ENCODE measurements at places on chromosomes 2 and 18.

DNA sequence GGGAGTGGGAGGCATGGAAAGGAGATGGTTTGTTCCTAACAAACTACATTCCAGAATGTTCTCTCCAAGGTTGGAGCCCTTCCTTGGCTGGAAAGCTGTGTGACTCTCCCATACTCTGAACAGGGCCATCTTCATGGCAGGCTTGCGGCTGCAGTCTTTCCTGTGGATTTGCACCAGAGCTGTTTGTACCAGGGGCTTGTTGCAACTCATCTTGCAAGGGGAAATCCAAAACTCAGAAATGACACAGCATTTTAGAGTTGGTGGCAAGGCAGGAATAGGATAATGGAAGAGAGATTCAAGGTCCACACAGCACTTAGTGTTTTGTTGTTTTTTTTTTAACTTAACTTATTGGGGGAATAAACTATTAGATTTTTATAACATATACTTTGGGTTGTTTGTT, 73.7 kb upstream of the ZNF516 start:
- no peak for DNase-seq

- DNase-seq = no peak
Observed at GRCh38 chr2:229925201-229925600, 2.9 kb downstream of the FBXO36 start.

- DNase-seq = no peak
Observed at GRCh38 chr2:32798829-32799228, 147.9 kb upstream of the LTBP1 start.

DNA sequence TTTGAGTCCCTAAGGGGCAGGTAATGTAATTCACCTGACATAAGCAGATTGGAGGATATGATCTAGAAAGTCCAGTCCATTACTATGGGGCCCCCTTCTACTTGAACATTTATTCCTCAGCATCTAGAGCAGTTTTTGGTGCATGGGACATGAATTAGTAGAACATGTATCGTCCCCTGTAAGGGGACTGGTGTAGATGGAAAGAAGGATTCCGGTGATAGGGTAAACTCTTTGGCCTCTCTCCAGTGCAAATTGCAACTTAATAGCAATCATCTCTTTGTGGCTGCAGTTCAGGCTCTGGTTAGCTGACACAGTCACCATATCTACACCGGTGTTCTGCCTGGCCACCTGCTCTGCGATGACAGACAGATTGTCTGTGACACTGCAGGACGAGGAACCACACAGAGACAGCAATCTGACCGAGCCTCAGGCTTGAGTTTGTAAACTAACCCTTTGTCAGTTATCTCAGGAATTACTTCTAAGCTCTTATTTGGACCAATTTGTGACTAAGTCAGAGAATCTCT, 6.4 kb upstream of the SLC8A1 start:
- no peak for DNase-seq

- no peak for DNase-seq
Observed at GRCh38 chr2:176821350-176821749, 391.2 kb upstream of the HNRNPA3 start.

GRCh38 chr2:238897911-238898311, 50.0 kb downstream of the TWIST2 start:
- no peak for DNase-seq

- DNase-seq = no peak
Observed at GRCh38 chr2:102200539-102200938, 13.7 kb downstream of the IL1RL2 start.

DNA sequence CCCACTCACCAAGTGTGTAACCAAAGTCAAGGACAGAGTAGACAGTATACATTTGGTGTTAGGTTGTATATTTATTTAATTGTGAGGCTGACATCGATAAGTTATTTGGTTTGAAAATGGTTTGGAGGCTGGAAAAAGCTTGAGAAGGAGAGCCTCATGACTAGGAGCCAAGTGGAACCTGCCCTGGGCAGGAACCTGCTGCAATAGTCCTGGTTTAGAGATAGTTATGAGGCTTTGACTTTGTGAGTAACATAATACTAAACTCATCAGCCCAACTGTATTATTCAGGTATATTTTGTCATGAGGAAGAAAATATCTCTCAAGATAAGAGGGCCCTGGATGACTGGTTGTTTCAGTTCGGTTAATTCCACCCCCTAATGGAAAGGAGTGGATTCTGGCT, 234.3 kb upstream of the CYRIA start:
- DNase-seq = no peak

DNA sequence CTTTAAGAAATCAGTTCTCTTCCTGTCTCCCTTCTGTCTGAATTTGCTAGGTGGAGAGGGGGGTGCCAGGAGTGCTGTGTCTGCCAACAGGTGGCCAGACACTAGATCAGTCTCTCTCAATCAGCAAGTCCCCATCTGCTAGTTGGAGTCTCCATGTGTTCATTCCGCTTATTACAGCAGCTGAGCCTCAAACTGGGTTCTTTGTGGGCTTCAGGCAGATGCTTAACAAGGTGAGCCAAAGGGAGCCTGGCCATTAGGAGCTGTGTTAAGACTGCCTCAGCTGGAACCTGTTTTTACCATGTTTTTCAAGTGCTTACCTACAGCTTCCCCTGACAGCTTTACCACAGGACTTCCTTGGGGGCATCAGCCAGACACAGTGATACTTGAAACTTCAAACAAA, 401.9 kb downstream of the LRP1B start:
- no peak for DNase-seq

DNA sequence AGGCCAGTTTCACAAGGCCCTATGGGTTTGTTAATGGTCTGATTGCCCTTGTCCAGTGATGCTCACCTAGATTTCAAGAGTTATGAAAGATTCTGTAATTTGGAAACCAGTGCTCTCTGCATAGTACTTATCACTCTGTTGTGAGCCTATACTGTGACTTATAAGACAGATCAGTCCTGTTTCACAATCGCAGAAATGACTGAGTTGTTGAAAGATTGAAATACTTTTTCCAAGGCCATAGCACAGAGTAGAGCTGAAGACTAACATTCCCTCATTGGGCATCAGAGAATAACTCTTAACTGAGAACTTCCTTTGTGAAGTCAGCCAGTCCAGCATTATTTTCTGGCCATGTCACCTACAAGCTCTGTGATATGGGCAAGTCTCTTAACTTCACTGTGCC, 44.0 kb downstream of the CCDC85A start:
- DNase-seq = no peak

DNA sequence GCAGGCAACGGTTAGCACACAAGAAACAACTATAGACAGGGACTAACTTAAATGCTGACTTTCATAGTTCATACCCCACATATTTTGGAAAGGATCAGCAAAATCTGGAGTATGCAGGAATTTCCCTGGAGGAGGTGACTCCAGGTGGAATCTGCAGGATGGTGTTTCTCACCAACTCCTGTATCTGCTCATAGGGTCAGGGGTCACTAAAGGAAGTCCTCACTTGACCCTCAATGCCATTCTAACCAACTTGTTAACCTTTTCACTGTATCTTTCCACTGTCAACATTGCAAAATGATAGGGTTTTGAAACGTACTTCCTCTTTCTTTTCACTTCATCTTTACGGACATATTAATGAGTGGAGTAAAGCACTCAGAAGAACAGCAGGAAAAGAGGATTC, 207.0 kb upstream of the CXCR4 start:
- DNase-seq = no peak

DNA sequence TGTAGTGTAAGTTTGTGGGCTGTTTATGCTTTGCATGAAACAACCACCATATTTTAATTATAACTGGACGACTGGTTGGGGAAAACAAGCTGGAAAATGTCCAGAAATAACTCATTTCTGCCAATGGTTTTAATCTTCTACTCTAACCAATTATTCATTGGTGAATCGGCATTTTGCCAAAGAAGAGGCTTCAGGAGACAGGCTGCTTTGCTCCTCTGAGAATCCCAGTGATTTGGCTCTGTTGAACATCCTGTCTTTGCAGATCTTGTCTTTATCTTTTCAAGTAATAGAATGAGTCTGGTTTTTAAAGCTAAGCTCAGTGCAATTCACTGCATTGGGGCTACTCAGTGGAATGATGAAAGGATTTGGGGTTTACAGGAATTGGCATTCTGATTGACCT, 109.6 kb downstream of the APOB start:
- no peak for DNase-seq

GRCh38 chr2:168255103-168255502, 7.7 kb upstream of the STK39 start:
- no peak for DNase-seq

- DNase-seq = no peak
Observed at GRCh38 chr18:79395308-79395640, 456 bp upstream of the NFATC1 start.

DNA sequence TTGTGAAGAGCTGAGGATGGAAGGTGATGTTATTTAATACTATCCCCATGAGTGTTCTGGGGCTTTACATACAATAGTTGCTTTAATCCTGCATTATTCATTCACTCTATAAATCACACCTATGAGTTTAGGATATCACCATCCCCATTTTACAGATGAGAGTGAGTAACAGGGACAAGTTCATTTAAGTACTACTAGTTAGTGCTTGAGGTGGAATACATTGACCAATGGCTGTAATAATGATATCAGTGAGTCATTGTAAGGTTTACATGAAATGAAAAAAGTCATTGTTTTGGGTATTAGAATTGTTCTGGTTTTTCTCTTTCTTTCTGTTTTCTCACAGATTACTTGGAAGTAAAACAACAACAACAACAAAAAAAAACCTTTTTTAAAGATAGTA, 42.5 kb downstream of the TANC1 start:
- no peak for DNase-seq

DNA sequence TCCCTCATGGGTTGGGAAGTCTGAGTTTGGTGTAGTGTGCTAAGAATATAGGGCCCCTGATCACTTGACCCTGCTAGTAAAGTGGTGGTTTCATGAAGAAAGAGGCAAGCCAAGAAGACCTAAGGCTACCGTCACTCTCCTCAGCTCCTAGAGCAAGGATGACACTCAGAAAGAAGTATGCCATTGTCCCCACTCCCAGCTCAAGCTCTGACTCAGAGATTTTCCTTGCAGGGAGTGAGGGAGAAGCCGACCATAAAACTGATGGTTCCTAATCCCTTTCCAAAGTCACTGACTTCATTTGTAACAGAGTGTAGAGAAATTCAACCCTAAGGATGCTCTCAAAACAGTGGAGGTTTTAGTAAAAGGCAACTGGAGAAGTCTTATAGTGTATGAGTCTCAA, 80.9 kb downstream of the ICA1L start:
- DNase-seq = no peak

DNA sequence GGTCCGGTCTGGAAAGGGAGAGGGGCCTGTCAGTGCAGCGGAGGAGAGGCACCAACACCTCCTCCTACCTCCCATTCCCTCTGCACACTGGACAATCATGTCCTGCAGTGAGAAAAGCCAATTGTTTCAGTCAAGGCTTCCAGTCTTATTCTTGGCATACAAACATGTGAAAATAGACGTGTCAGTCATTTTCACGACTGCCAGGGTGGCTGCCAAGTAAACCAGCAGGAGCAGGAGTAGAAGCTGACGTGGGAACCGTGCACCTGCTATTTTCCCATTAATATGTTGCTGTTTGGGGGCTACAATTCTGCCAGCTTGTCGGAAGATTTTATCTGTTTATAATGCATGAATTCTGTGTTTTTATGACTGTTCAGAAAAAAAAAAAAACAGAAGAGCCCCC, 202.3 kb downstream of the SPP2 start:
- DNase-seq = no peak

GRCh38 chr18:76370201-76370600, 124.8 kb downstream of the ZNF516 start:
- DNase-seq = no peak

DNA sequence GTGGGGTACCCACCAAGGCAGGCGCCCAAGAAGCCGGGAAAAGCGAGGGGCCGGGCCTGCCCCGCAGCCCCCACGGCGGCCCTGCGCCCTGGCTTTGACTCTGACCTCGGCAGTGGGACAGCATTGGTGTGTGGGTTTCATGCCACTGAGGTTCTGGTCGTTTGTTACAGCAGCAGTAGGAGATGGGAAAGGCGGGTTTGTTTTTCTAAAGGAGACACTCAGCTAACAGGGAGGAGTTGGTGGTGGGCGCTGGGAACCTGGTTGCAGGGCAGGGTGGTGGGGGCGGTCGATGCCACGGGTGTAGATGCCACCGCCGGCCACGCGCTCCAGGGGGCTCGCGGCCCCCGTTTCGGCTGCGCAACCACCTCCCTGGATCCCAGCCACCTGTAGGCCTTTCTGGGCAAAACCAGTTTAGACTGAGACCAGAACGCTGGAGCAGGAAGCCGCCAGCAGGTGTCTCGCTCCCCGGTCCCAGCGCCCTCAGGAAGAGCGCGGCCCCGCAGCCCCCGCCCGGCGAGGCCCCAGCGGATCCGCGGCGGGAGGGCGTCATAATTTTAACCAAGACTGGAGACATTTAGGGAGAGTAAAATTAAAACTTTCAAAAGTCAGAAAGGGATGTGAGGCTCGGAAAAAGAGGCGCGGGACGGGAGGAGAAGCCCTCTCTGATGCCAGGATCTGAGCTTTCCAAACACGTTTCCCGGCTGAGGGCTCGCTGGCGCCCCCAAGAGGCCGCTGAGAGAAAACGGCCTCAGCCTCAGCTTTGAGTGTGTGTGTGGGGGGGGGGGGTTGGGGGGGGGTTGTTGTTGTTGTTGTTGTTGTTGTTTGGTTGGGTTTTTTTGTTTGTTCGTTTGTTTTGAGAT, 17.4 kb downstream of the CIDEA start:
- peak; percentile 61 for DNase-seq

- no peak for DNase-seq
Observed at GRCh38 chr2:108193251-108193650, 46.5 kb upstream of the SULT1C3 start.

DNA sequence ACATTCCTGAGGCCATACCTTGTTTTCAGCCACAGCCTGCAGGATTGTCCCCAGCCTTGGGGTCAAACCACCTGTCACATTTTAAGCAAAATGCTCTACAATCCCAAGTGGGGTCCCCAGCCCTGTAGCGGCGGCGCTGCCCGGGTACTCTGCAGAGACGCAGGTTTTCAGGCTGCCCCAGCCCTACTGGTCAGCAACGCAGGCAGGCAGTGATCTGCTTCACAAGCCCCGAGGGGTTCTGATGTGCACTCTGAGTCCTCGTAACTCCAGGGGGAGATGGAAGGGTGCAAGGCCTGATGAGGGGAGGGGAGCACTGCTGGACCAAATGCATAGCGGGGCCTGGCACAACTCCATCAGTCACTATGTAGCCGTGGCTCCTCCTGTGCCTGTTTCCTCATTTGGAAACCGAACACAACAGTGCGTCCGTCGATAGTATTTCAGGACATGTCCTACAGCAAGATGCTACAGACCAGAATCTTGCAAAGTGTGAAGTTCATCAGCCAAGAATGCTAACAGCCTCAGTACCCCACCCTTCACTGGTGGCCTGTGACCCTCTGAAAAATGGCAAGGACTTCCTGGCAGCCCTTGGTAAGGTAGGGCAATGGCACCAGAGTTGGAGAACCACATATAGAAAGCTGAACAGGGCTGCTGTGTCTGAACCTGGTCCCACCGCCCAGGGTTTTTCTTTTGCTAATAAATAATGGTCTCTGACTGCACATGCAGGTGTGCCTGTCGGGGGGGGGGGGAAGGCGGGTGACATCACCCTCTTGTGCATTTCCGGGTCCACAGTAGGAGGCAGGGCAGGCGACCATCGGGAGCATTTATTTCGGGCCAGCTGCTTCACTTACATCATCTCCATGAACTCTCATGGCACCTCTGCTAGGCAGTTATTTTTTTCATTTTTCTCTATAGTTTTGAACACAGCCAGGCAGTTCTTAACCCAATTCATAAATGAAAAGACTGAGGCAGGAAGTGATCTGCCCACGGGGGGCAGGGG, 50.6 kb upstream of the TFCP2L1 start:
- DNase-seq = no peak

All from mesothelial cell of epicardium (in vitro differentiated cells).